Activated naive CD4-positive, alpha-beta T cell (primary cell): ENCODE measurements at places on chromosomes 6 and 20.

DNA sequence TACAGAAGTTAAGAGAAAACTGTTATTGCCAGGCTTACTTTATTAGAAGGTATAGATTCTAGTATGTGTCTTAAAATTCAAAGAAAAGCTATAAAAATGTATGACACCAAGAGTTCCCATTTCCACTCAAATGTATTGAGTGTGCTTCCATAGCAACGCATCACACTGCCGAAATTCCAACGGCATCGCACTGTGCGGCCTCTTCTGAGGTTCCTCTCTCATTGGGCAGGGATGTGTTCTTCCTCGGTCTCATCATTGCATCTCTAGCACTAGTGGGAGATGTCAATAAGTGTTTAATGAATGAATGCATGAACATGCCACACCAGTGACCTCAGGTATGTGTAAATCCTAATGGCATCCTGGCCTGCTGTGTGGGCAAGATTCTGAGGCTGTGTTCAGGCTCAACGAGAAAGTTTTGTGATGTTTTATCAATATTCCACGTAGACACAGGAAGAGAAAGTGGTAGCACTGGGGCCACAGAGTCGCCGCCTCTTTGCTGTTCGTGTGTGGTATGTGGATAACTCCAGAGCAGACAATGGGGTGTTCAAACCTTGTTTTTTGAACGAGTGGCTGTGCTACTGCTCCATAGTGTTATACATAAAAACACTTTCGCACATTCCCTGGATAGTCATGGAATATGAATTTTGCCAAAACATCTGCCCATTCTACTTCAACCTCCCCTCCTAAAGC lies 171.6 kb downstream of the ADGB start:
- DNase-seq = no peak

DNA sequence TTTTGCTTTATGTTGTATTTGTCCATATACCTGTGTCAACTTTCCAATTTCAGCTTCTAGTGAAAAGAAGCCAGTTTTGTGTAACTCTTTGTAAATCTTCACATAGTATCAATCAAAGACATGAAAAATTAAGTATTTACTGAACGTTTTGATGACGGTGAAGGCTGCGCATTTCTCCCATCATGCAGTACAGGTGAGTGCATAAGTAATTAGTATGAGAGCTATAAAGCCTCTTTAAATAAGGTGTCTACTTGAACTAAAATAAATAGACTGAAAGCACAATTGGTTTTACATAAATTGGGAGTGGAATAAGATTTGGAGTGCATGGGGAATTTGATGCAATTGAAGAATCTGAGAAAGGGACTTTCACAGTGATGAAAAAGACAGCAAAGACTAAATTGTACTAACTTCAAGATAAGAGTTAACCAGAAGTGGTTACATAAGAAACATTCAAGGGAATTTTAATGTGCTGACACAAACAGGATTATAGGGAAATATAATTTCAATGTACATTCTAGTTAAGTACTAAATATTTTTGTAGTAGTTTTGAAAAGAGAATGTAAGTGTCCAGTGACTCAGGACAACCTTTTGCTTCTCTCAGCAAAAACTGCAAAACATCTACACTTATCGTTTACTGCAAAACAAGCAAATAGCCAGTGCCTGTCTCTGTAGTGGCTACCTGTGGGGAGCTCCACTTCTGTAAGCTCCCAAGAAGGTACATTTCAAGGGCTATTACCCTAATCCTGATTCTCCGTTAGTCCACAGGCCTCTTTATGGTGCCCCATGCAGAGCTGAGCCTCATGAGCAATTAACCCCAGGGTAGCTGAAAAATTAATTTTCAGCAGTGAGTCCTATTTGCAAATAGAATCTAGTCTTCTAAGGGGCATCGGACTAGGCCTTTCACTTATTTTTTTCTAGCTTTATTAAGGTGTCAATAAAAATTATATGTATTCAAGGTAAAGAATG lies 13.0 kb downstream of the TENT5A start:
- no peak for DNase-seq

- no peak for DNase-seq
Observed at GRCh38 chr20:47770935-47771334, 14.3 kb downstream of the SULF2 start.

GRCh38 chr20:57387945-57388371 lies 3.2 kb upstream of the RBM38 start:
- DNase-seq = no peak

- DNase-seq = no peak
Observed at GRCh38 chr6:134714679-134715078, 235.2 kb downstream of the ALDH8A1 start.

GRCh38 chr6:95209074-95209473 lies 368.3 kb upstream of the MANEA start:
- DNase-seq = no peak

DNA sequence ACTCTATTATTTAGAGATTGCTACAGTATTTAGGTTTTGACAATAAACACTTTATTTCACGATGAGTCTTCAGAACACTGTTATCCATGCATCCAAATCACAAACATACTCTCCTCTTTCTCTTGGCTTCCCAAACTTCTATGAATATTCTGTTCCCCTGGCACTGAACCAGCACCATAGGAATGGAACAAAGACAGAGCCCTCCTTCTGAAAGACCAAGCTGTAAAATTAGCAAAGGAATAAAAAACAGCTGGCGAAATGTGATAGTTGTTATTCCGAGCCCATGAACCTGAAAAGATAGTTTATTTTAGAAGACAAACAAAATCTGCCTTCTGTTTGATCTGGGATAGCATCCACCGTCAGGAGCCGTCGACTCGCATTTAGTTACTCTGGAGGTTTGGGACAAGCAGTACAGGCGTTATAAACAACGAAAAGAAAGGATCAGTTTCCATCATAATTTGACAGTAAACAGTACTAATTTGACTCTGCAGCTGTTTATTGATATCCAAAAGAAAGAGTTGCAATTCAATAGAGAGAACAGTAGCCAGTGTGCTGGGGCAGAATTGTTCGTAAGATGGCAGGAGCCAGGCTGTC lies 161.4 kb downstream of the CLIC5 start:
- no peak for DNase-seq

- no peak for DNase-seq
Observed at GRCh38 chr20:4046311-4046924, 31.1 kb upstream of the RNF24 start.

DNA sequence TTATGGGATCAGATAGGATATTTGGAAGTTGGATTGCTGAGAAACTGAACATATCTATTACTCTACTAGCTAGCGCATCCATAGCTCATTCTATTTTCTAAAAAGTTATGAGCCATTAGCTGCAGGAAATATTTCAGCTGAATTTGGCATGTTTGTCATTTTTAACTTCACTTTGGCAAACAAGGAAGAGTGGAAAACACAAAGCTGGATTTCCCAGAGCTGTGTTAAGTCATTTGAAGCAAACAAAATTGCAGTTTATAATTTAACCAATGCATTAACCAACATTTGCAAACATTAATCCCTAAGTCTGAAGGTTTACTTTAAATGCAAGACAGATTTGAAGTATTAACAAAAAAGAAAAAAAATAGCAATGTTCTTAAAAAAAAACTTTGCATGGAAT lies 1.2 kb downstream of the ALDH8A1 start:
- DNase-seq = no peak

DNA sequence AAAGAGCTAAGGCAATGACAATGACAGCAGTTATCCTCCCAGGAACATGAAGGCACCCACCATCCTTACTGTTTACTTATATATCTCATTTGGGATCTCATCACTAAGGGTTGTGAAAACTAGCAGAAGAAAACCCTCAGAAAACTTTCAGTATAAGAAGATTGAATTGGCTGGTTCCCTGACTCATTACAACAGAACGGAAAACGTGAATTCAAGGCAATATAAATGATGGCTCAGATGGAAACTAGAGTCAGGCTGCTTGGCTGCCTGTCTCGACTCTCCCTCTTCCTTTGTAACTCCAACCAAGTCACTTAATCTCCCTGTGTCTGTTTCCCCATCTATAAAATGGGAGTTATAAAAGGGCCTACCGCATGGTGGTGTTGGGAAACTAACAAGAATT lies 387.1 kb upstream of the JARID2 start:
- DNase-seq = no peak

DNA sequence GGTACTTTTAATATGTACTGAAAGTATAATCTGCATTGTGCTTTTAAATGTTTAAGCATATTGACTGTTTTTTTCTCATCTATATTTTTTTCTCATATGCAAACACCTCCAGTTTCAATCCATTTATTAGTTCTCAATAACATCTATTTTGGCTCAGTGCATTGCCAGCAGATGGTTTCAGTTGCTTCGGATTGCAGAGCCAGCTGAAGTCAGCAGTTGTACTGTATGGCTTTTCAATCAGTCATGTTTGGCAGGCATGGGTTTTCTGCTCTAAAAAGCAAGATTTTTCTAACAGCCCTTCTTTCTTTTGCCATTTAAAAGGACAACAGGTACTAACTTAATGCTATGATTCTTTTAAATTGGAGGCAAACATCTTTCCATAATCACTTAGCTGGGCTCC lies 121.2 kb downstream of the CD109 start:
- no peak for DNase-seq

DNA sequence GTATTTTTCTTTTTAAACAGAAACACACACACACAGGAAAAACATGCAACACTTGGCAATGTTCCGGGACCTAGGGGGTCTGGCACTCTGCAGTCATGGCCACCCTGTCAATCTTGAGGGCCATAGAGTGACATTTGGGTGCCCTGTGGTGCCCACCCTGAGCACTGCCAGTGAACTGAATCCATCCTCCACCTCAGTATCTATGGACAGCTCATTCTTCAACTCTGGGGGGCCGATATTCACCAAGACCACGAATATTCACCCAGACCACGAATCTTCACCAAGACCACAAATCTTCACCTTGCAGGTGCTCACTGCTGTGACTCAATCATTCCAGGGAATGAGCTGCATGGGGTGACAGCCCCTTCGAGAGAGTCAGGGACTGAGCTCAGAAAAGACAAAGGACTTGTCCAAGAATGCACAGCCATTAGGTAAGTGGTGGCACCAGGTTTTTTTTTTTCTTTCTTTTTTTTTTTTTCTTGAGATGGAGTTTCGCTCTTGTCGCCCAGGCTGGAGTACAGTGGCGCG lies 19.1 kb downstream of the SNAI1 start:
- DNase-seq = no peak

DNA sequence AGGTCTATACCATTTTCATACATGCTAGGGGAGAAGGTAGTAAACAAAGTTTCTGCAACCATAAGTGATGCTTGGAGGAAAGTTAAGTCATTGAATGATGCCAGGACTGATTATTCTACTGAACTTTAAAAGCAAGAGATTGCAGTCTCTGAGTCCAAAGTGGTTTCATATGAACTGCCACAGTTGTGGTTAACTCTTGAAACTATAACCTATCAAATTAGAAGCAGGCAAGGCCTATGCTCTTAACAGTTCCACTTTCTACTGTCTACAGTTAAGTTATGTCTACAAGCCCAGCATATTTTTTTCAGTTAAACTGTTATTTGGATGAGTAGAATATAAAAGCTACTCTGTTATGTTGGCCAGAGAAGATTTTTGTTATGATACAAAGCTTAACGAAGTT lies 326.5 kb upstream of the RUNX2 start:
- DNase-seq = no peak

DNA sequence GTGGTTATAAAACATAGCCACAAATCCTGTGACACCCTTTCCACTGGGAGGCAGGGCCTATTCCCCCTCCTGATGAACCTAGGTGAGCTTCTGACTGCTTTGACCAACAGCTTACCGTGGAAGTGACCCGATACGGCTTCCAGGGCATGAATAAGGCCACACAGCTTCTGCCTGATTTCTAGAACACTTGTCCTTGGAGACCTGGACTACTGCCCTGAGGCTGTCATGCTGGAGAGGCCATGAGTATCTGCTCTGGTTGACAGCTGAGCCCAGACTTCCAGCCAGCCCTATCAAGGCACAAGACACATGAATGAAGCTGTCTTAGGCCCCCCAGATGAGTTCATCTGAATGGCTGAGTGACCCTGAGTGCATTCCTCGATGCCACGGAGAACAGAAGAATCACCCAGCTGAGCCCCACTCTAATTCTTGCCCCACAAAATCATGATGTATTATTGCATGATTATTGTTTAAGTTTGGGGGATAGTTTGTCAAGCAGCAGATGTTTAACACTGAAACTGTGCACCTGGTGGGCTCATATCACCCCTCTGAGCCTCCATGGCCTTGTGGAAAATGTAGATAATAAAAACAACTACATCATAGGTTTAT lies 16.6 kb downstream of the TP53RK start:
- DNase-seq = no peak

DNA sequence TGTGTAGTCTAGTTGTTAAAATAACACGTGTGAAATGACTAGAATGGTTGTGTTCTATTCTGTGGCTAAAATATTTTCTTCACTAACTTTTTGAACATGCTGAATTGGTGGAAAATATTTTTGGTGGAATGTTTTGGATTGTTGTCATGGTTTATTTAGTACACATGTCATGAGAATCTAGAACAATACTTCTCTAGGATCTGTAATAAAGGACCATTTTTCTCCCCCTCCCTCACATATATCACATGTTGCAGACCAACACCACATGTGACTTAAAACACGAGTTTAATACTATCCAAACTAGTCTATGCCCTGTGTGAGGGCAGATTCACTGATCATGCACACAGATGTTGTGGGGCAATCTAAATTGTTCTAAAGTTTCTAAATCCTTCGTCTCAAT lies 29.2 kb downstream of the FIG4 start:
- no peak for DNase-seq

DNA sequence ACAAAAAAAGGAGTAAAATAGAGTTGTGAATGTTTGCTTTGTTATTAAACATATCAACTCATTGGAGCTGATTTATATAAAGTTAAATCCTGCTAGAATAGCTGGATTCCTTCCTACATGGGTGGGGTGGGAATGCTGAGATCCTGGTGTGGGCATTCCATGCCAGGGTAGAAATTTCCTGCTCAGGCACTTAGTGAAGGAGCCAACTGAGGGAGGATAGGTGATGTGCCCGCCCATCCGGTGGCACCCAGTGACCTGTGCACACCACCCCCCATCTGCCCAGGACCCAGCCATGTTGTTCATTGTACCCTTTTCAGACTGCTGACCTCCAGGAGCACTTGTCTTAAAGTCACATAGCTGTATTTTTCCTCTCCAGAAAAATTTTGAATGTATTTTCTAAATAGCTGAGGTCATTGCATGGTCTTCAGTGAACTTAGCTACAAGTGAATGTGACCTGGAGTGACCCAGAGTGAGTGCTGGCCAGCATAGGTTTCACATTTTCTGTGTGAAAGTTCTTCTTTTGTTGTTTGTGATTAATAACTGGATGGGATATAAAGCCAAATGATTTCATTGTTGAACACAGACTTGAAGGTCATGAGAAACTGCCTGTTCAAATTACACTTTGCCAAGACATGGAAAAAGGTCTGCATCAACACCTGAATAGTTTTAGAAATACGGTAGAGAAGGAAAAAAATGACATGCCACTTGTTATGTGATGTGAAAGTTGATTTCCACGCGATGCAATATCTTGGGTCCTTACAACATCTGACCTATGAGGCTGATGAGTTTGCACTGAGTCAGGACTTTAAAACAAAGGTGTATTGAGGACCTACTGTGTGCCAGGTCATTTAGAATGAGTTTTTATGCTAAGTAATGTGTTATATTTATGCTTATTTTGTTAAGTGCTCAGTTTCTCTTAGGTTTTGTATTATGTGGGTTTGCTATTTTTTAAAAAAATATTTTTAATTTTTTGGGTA lies 77.2 kb downstream of the UTRN start:
- DNase-seq = no peak
